Activated T-helper 2 cell treated with anti-CD3 and anti-CD28 coated beads, Interferon-gamma antibody, Interleukin-2, Interleukin-4, amounts not matched to agents 10 μg/mL and 5 μg/mL and 100 μg/mL, durations not matched to agents 14 hours and 24 hours and 36 hours (primary cell): ENCODE measurements at places on chromosomes 11 and 22. TPM values are rescaled to one million over a fixed set of nuclear protein-coding genes. Genes with fewer than 3 reads are reported as not detected.

Gene ESAM
- total RNA-seq: 0.18 and 0.23 TPM in 2 replicates

Gene MPPED1
- total RNA-seq: not detected in 2 replicates

Gene MS4A6E
- total RNA-seq: not detected in 2 replicates

Gene OR4A47
- not detected in 2 replicates for total RNA-seq

Gene MOGAT2
- not detected in 2 replicates for total RNA-seq

- no peaks in the 10 kb centered on the region for H3K27me3 ChIP-seq
- no peak overlapping the region for H3K4me3 ChIP-seq
- H3K4me1 ChIP-seq: no peaks in the 10 kb centered on the region
- no peak overlapping the region for H3K27ac ChIP-seq
Observed at GRCh38 chr22:33785283-33785968, 134.8 kb downstream of the LARGE1 start.

GRCh38 chr11:109362059-109362458 is 59.9 kb upstream of the C11orf87 start:
- no peak overlapping the region for H3K4me3 ChIP-seq
- H3K4me1 ChIP-seq: no peaks in the 10 kb centered on the region
- no peak overlapping the region for H3K27ac ChIP-seq
- no peaks in the 10 kb centered on the region for H3K36me3 ChIP-seq
- no peaks in the 10 kb centered on the region for H3K27me3 ChIP-seq

- DNase-seq: no peak
- H3K27me3 ChIP-seq: peaks cover 3% of the 10 kb centered on the region
- H3K4me1 ChIP-seq: no peaks in the 10 kb centered on the region
- no peak overlapping the region for H3K27ac ChIP-seq
Observed at GRCh38 chr11:125872138-125872491, 15.4 kb upstream of the HYLS1 start.

GRCh38 chr11:16962146-16962545 is 52.1 kb downstream of the PLEKHA7 start:
- H3K27ac ChIP-seq: no peak overlapping the region
- no peaks in the 10 kb centered on the region for H3K36me3 ChIP-seq
- H3K4me1 ChIP-seq: peaks cover 1% of the 10 kb centered on the region

- no peak overlapping the region for H3K27ac ChIP-seq
- no peak overlapping the region for H3K4me3 ChIP-seq
- no peaks in the 10 kb centered on the region for H3K27me3 ChIP-seq
Observed at GRCh38 chr11:117423046-117423575, 95.5 kb downstream of the CEP164 start.

DNA sequence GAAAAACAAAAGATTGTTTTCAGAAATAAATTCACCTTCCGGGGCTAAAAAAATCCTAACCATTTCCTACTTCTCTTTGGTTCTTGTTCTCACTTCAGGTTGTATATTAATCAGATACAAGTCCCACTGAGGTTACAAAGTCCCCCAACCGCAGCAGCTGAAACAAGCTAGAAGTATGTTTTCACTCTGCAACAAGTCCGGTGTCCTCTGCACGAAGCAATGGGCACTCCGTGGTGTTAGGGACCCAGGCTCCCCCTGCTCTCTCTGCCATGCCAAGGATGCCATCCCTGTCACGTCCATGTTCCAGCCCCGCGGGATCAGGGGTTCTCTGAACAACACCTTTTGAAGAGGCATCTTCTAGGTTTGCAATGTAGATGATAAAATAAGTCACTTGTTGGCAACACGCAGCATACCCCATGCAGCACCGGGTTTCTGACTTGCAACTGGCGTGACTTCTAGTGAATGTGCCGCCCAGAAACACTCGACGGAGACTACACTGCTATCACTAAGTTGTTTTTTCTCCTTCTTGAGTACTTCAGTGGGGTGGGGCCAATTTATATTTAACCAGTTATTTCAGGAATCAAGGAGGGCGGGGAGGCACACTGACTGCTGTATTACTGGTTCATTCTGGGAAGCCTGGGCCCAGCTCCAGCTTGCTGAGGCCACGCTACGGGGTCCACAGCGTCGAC is 25.4 kb upstream of the GSTP1 start:
- peaks cover 10% of the 10 kb centered on the region for H3K4me1 ChIP-seq
- no peak overlapping the region for H3K4me3 ChIP-seq
- H3K36me3 ChIP-seq: no peaks in the 10 kb centered on the region
- H3K27ac ChIP-seq: no peak overlapping the region
- no peak for DNase-seq

GRCh38 chr11:86675017-86675416 is 2.6 kb upstream of the ME3 start:
- no peaks in the 10 kb centered on the region for H3K36me3 ChIP-seq
- DNase-seq: no peak
- H3K4me3 ChIP-seq: no peak overlapping the region
- H3K27me3 ChIP-seq: peaks cover 17% of the 10 kb centered on the region
- peaks cover 9% of the 10 kb centered on the region for H3K4me1 ChIP-seq

DNA sequence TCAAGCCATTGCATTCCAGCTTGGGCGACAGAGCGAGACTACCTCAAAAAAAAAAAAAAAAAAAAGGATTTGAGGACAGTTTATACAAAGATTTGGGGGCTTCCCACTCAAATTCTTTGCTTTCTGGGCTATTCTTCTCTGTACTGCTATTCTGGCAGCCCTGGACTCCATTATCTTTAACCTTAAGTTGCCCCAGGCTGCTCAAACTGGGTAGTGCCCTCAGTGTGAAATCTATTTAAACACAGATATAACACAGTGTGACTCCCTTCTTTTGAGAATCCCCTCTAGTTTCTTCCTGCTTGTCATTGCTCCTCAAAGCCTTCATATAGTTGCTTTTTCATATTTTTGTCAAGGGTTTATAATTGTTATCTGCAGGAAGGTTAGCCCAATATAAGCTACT is 49.5 kb upstream of the WEE1 start:
- no peak overlapping the region for H3K27ac ChIP-seq
- no peaks in the 10 kb centered on the region for H3K4me1 ChIP-seq
- H3K36me3 ChIP-seq: peaks cover 45% of the 10 kb centered on the region

DNA sequence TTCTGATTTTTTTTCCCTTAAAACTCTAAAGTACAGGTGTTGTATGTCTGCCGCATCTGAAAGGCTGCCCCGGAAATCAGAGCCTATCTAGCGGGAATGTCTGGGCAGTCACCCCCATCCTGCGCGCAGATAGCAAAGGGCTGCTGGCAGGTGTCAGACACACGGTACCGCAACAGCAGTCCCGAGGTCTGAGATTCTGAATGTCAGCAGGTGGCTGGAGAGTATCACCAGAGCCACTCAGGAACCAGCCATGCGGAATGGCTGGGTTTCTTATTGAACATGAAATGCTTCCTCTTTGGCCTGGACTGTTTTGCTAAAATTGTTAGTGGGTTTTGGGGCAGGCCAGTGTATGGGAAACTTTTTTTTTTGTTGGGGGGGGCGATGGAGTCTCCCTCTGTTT is 53.3 kb downstream of the CERK start:
- no peak for DNase-seq
- H3K27me3 ChIP-seq: no peaks in the 10 kb centered on the region
- peaks cover 45% of the 10 kb centered on the region for H3K36me3 ChIP-seq
- H3K4me3 ChIP-seq: no peak overlapping the region
- no peak overlapping the region for H3K27ac ChIP-seq
- H3K4me1 ChIP-seq: peaks cover 9% of the 10 kb centered on the region

DNA sequence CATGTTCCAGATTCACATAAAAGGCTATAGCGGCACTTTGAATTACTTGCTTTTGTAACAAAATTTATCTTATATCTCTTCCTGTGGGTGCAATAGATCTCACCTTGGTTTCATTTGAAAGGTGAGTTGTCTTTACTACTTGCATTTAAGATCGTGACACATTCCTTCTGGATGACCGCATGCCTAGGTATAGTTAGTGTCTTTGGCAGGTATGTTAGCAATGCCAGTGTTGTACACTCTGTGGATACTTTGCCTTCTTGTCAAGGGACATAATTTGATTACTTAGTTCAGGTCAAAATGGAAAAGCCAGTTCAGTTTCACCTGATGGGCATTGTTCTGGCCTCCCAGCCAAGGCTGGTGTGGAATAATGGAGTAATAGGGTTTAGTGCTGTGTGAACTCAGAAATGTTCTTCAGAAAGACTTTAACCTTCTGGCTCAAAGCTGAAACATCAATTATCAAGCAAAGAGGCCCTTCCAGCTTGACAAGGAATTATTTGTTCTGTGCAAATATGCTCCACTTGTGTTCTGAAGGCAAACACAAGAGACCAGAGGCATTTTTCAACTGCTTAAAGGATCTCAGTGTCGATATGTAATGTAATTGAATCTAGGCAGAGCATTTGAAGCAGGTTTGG is 64.6 kb downstream of the AMOTL1 start:
- H3K27ac ChIP-seq: no peak overlapping the region
- H3K4me1 ChIP-seq: no peaks in the 10 kb centered on the region
- H3K36me3 ChIP-seq: no peaks in the 10 kb centered on the region
- H3K4me3 ChIP-seq: no peak overlapping the region

DNA sequence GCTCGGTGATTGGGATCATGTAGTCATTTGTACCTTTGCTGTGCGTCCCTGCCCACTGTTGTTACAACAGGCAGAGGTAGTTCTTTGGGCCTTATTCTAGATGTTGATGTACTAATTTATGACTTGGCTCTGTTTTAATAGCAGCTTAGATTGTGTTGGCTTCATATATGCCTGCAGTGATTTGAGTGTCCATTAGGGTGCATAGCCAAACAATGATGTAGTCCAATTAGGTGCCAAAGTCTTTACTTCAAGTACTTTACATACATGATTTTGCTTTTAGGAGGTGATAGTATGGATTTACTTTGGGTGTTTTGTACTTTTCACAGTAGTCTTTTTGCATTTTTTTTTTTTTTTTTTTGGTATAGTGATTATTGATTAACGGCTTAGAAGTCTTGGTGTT is 46.4 kb downstream of the PPP6R3 start:
- no peak overlapping the region for H3K4me3 ChIP-seq
- no peaks in the 10 kb centered on the region for H3K27me3 ChIP-seq
- H3K27ac ChIP-seq: no peak overlapping the region
- no peak for DNase-seq
- peaks cover 26% of the 10 kb centered on the region for H3K36me3 ChIP-seq

DNA sequence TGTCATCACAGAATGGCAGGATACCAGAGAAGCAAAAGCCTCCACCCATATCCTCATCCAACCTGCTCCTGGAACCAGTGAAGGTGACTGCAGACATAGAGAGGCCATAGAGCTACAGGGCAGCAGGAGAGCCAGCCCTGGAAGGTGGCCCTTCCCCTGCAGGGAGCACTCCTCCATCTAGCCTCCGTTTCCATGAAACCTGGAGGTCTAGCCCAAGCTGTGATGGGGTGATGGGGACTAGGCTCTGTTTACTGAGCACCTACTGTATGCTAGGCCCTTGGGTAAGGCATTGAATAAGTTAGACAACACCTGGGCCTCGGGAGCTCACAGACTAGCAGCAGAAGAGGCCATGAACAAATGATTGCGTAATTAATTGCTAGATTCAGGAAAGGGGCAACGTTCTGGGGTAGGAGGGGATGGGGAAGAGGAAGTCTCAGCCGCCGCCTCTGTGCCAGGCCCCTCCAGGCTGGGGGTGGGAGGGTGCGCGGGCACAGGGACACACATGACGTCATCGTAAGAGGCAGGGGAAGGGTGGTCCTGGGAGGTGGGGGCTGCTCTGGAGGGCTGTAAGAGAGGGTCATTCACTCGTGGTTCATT is 784 bp upstream of the SYNGR1 start:
- H3K4me3 ChIP-seq: peak overlapping the region; percentile 68
- no peak overlapping the region for H3K27ac ChIP-seq
- peaks cover 48% of the 10 kb centered on the region for H3K27me3 ChIP-seq
- H3K36me3 ChIP-seq: no peaks in the 10 kb centered on the region
- DNase-seq: no peak

GRCh38 chr22:49694462-49695260 is 133.0 kb downstream of the BRD1 start:
- no peaks in the 10 kb centered on the region for H3K36me3 ChIP-seq
- no peak for DNase-seq

GRCh38 chr11:96143041-96143521 is 199.9 kb downstream of the MAML2 start:
- no peak overlapping the region for H3K4me3 ChIP-seq
- DNase-seq: no peak
- no peak overlapping the region for H3K27ac ChIP-seq
- H3K4me1 ChIP-seq: peaks cover 36% of the 10 kb centered on the region
- H3K36me3 ChIP-seq: peaks cover 17% of the 10 kb centered on the region
- no peaks in the 10 kb centered on the region for H3K27me3 ChIP-seq

DNA sequence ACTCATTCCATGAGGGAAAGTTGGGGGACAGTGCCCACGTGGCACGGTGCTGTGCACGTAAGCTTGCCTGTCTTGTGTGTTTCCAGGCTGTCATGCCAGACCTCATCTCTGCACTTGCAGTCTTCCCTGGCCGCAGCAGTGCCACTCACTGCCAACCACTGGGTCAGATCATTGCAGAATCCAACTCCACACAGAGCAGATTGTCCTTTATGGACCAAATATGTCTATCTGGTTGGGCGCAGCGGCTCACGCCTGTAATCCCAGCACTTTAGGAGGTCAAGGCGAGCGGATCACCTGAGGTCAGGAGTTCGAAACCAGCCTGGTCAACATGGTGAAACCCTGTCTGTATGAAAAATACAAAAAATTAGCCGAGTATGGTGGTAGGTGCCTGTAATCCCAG is 4.4 kb upstream of the PPARA start:
- H3K4me1 ChIP-seq: peaks cover 9% of the 10 kb centered on the region
- no peak overlapping the region for H3K4me3 ChIP-seq
- no peak overlapping the region for H3K27ac ChIP-seq
- DNase-seq: no peak
- peaks cover 38% of the 10 kb centered on the region for H3K27me3 ChIP-seq

GRCh38 chr11:73641668-73642067 is 4.7 kb upstream of the PLEKHB1 start:
- H3K36me3 ChIP-seq: no peaks in the 10 kb centered on the region
- no peak for DNase-seq

DNA sequence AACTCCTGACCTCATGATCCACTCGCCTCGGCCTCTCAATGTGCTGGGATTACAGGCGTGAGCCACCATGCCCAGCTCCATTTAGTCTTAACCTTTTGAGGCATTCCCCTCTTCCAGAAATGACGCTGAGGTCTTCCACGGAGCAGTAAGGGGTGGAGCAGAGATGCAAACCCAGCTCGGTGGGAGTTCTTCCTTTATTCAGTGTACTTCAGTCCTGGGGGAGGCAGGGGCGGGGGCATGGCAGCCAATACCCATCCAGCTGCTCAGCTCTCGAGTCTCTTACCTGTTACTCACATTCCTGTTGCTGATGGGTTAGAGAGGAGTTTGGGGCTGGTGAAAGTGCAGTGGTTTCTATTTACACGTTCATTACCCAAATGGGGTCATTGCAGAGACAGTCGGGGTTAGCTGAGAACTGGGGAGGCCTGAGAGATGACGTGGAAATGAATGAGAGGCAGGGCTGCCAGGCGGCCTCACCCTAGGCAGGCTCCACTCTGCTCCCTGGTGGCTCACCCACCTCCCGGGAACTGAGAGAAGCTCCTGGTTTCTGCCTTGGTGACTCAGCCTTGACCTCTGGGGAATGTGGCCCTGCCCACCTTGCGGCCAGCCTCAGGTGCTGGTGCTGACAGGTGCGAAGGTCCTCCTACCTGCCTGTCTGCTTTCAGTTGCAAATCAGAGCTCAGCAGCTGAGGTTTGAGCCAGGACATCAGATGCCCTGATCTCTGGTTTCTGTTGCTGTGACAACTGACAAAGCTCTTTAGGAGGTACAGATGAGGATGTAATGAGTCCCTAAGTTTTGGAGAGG is 13.4 kb upstream of the ST14 start:
- no peak overlapping the region for H3K4me3 ChIP-seq
- no peaks in the 10 kb centered on the region for H3K27me3 ChIP-seq
- no peak overlapping the region for H3K27ac ChIP-seq

- H3K36me3 ChIP-seq: no peaks in the 10 kb centered on the region
- DNase-seq: no peak
- no peaks in the 10 kb centered on the region for H3K27me3 ChIP-seq
- H3K4me3 ChIP-seq: no peak overlapping the region
- H3K27ac ChIP-seq: no peak overlapping the region
Observed at GRCh38 chr11:25576320-25576719, 755.6 kb upstream of the ANO3 start.

- H3K27ac ChIP-seq: no peak overlapping the region
- H3K36me3 ChIP-seq: no peaks in the 10 kb centered on the region
- DNase-seq: no peak
- peaks cover 2% of the 10 kb centered on the region for H3K27me3 ChIP-seq
Observed at GRCh38 chr11:20058749-20059458, 101.4 kb downstream of the DBX1 start.
